ENCODE measurements at places on chromosomes 2 and 18.

GRCh38 chr2:147017951-147018645 is 826.7 kb upstream of the ACVR2A start:
- no peak for DNase-seq

DNA sequence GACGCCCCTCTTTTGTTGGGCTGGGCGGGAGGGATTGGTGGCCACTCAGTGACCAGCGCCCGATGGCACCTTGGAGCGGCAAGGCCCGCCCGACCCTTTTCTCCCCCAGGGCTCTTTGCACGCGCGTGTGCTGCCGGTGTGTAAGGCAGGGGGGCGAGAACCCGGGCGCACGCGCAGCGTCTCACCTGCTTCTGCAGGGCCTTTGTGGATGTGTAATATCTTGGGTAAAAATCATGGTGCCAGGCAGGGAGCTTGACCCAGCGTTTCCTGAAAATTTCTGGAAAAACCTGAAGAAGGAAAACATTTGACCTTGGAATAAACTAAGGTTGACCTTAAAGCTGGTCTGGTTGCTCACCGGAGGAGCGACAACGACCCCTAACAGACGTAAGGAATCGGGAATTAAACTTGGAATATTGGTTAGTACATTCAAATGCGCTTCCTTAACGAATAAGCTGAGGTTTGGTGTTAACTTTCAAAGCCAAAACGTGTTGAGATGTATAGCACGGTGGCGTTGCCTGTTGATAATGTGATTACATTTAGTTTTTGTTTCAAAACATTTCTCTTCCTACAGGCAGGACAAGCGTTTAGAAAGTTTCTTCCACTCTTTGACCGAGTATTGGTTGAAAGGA is 438 bp downstream of the HSPE1 start:
- DNase-seq: no peak

- DNase-seq: no peak
Measured at GRCh38 chr2:150228936-150229335, 258.5 kb downstream of the RND3 start.

GRCh38 chr2:203928849-203929248 is 7.7 kb upstream of the ICOS start:
- DNase-seq: no peak

DNA sequence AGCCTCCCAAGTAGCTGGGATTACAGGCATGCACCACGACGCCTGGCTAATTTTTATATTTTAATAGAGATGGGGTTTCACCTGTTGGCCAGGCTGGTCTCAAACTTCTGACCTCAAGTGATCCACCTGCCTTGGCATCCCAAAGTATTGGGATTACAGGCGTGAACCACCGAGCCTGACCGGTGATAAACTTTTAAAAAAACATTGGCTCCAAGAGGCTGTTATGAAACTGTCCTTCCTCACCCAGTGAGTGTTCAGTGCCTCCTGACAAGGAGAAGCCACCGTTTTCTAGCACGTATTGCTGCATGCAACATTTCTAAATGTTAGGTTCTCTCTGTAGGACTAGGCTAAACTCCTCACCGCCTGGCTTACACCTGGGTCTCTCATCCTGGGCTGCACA is 63.3 kb downstream of the EDAR start:
- no peak for DNase-seq

DNA sequence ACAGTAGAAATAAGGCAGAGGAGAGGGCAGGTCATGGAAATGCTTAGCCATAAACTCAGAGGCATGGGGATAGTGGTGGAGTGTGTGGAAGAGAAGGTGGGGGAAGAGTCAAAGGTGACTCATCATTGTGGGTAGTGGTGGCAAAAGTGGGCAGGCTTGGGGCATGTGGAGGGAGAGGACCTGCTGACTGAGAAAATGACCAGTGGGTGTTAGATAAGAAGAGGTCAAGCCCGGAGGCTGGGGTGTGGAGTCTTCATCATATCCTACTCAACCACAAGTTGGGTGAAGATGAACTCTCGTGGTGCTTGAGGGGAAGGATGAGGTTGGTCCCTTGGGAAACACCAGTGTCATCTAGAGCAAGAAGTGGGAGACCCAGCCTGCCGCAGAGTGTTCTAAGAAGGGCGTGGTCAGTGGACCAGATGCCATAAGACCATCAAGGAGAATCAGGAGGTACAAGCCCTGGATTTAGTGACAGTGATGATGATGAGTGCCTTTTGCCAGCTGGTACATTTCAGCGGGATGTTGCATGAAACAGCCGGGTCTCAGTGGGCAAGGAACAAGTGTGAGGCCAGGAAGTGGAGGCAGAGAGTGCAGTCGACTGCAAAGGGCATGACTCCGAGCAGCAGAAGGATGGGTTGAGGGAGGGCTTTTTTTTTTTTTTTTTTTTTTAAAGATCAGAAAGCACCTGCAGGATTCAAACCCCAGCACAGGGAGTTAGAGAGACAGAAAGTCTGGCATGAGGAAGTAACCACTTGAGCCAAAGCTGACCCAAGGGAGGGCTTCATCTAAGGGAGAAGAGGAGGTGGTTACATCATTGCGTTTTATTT is 122.6 kb upstream of the SPRED2 start:
- DNase-seq: no peak

GRCh38 chr2:126253669-126254068 is 402.3 kb upstream of the GYPC start:
- DNase-seq: no peak

DNA sequence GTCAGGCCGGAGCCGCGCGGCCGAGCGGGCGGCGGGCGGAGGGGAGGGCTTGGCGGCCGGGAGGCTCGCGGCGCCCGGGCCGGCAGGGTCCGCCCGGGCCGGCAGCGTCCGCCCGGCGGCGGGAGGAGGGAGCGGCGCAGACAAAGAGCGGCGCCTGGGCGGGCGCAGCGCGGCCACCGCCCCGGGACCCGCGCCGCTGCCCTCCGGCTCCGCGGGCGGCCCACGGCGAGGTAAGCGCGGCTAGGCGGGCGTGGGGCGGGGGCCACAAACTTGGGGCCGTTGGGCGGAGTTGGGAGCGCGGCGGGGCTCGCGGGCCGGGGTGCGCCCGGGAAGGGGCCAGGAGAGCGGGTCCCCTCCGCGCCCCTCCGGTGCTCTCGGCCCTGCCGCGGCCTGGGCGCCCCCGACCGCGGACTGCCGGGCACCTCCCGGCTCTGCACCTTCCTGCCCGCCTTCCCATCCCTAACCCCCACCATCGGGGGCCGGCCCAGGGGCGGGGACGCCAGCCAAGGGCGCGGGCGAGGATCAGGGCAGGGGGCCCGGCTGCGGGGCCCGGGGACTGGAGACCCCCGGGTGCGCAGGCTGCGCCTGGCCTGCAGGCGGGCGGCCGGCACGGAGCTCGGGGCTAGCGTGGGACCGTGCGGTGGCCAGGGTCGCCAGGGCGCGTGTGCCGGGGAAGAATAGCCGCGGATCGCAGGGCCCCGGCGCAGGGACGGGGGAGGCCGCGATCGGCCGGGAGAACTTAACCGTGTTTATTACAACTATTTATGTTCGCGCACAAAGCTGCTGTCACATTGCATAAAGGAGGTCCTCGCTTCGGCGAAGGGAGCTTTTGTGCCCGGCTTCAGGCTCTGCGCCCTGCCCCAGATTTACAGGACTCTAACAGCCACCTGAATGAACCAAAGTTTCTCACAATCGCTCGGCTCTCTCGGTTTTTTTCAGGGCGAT is at the start of gene NCK2:
Gene NCK2, plus strand, starts transcription at position 4 of the 945 bp plus-strand sequence. CDS start 110,152 bp downstream, outside the sequence.
- DNase-seq: no peak

GRCh38 chr2:239374896-239375277 is 25.9 kb downstream of the HDAC4 start:
- DNase-seq: no peak

- DNase-seq: no peak
Measured at GRCh38 chr18:48918660-48919456, 31.9 kb downstream of the SMAD7 start.

DNA sequence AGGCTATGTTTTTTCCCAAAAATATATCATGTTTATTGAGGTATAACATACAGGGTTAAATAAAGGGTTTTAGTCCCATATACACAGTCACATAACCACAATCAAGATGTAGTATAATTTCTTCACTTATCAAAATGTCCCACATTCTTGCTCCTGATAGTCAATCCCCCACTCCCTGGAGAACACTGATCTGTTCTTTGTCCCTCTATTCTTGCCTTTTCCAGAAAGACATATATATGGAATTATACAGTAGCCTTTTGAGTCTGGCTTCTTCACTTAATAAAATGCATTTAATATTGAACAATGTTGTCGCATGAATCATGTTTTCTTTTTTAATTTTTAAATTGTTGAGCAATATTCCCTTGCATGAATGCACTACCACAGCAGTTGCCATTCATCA is 1059.7 kb downstream of the TSN start:
- no peak for DNase-seq

GRCh38 chr2:190410166-190410565 is 2.0 kb downstream of the MFSD6 start:
- DNase-seq: no peak

- no peak for DNase-seq
Measured at GRCh38 chr2:65666156-65666725, 233.8 kb upstream of the SPRED2 start.

DNA sequence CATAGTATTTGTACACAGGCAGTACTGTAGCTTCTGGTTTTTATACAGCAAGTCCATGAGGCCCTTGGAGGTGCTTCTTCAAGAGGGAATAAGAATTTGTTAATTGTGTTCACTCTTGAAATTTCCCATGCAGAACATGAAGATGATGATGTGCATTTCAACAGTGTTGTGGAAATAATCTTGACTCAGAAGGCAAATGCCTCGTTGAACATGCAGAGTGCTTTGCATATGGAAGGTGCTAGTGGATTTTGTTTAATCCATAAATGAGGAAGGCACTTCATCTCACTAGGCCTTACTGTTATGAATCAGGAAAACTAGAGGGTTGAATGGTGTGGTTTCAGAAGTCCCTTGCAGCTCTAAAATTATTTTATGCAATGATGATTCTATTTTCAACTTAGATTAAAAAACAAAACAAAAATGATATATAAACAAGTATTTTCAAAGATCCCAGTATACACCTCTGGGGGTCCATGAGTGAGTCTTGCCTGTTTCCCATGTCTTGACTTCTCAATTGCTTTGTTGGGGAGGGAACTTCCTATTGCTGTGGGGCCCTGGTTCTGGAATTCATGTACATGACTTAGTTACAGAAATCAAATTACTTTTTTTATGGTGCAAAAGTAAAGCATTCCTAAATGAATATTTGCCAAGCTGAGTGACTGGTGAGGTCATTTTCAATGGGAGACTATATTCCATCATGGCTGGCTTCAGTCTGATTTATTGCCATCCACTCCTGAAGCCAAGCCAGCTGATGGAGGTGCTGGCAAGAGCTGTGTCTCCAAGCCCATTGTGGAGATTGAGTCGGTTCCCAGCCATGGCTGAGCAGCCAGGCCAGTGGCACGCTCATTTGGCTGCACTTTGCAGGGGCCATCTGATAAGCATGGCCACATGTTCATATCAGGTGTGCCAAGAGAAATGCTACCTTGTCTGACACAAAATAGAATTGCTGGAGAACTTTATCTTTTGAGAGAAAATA is 56.5 kb downstream of the MGAT5 start:
- DNase-seq: no peak

GRCh38 chr18:23958036-23958435 is 56.5 kb upstream of the TTC39C start:
- DNase-seq: no peak

DNA sequence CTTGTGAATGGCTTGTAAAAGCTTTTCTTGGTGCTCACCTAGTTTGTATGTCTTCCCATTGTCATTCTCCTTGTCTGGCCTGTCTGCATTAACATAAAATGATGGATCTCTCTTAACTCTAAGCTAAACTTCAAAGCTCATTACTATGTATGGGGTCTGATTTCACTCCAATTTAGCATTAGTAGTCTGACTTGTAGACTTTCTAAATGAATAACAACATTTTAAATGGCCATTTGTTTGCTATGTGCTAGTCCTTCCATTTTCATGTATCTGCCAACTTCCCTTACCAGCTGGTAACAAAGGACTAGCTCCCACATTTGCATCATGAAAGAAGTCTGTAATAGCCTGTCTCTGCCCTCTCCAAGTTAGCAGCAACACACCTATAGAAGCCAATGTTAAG is 324.2 kb upstream of the RGPD4 start:
- DNase-seq: no peak

DNA sequence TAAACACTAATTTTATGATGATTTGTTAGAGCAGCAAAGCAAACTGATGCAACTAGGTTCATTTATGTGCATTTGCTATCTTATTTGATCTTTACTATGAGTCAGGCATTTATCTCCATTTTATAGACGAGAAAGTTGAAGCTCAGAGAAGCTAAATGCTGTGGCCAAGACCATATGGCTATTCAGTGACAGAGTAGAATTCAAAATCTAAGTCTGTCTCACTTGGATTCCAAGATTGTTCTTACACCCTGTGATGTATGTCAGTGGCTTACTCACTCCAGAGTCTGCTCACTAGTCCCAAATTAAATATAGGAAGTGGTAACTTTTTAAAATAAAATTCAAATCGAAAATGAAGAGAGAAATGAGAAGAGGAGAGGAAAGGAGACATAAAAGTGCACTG is 114.0 kb upstream of the DDX18 start:
- DNase-seq: no peak

DNA sequence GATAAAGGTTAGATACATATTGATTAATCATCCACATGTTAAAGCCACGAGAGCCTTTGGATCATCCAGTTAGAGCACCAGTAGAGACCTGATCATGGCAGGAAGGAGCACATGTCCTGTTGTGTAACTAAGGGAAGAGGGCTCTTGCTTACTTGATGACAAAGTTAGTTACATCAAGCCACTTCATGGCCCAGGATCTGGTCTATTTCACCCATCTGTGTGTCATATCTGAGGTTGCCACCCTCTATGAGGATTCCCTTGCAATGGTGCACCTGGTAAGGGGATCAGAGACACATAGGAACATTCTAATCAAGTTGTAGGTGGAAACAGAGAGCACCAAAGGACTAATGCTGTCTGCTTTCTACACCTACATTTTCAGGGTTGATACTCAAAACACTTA is 6.7 kb downstream of the ANKAR start:
- no peak for DNase-seq

DNA sequence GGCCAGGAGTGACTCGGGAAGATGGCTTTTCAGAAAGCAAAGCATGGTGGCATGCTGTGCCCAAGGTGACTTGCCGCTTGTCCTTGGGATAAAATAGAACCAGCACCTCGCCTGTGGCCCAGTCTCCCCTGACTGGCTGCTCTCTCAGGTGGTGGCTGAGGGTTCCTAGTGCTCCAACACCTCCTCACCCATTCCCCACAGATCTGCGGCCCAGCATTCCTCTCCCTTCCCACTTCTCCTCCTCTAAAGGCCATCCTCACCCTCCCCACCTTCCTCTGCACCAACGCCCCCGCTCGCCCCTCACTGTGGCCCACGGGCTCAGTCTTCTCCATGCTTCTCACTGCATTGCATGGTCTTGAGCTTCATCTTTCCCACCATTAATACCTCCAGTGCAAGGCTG is 132.4 kb downstream of the PXDN start:
- no peak for DNase-seq

DNA sequence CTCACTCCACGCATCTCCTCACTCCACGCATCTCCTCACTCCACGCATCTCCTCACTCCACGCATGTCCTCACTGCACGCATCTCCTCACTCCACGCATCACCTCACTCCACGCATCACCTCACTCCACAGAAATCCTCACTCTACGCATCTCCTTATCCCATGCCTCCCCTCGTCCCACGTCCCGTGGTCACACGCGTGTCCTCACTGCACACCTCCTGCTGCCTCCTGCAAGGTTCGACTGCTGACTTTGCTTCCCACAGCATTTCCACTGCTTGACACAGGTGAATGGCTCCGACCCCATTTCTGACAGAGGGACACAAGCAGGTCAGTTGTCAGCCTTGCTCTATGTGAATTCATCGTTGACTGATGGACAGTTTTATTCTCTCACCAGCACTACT is 103.0 kb downstream of the USP40 start:
- no peak for DNase-seq

- DNase-seq: no peak
Measured at GRCh38 chr2:241199897-241200821, 11.7 kb downstream of the ANO7 start.

GRCh38 chr2:173021939-173022371 is 53.7 kb upstream of the MAP3K20 start:
- DNase-seq: no peak
